ENCODE measurements at places on chromosomes 3 and 15.

DNA sequence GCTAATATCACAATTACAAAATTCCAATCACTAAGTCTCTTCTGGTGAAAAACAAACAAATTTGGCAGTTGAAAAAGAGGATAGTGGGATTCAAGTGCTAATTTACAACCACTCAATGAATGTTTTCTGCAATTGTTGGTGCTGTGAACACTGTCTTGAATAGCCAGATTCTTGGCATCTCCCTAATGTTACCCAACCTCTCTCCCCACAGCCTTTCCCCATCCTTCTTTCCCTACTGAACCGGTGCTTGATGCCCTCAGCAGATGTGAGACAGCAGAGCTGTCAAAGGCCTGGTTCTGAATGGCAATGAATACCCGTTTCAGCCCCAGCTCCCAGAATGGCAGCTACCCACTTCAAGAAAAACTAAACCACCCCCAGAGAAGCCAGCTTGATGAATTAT, 22.5 kb upstream of the BHLHE40 start:
- DNase-seq: no peak

DNA sequence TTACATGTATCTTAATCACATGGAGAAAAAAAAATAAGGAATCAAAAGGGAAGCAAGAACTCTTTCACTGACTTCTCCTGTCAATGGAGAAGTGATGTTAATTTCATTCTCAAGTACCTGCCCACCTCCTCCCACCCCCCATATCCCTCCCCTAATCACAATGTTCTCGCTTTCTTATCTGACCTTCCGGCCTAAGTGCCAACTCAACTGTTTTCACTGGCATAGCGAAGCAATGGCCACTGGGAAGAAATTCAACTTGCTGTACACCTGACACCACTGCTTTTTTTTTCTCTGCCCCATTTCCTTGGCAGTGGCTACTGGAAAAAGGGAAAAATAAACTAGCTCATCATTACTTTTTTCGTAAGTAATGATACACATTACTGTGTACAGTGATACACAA, 3.8 kb downstream of the SGO1 start:
- no peak for DNase-seq

DNA sequence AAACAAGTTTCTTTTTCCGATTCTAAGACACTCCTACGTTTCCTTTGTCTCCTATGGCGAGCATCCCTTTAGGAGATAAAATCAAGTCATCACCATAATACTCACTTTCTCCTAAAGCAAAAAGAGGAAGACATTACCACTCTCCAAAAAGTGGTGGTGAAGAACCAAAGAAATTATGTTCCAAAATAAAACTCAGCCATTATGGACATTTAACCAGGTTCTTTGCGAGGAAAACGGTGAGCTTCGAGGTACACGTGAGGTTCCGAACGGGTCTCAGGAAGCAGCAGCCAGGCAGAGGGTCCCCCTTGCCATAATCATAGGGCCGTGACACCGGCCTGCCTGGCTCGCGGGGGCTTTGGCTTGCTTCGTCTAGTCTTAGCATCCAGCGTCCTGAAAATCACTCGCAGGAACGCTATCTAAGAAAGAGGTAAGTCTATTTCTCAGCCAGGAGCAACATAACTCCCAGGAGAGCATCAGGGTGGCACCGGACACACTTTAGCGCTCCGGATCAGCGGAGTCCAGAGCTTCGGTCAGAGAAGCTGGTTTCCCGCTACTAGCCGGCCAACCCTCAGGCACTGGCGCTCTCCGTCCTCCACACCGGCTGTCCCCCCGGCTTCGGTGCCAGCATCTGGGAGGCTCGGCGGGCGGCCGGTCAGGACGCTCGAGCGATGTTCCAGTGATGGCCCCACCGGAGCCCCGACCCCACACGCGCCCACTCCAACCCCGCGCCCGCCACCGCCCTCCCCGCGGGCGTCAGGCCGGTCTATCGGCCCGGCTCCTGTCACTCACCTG, 581 bp downstream of the IP6K1 start:
- DNase-seq: no peak

DNA sequence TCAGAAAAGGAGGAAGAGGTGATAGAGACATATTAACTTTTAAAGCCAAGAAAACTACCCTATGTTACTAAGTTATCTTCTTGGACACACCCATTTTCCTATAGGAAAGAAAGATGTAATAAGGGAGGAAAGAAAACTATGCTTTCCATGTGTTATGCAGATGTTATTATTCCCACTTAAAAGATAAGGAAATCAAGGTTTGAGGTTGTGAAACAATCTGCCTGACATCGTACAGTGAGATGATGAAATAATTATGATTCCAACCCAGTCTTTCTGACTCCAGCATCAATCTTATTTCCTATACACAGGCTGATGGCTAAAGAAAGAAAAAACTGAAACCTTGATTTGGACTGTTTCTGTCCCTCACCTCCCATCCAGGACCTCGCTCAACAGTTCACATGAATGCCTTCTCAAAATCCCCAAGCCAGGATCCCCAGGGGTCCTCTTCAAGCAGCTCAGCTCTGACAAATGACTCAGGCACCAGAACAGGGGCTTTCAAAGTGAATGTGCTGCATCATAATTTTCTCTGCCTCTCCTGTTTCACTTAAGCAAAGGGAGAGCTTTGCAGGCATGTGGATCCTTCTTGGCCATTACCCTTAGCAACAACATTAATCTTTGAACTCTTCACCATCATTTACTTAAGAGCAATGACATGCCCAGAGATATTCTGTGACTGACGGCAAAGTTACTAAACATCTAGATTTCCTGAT, 12.4 kb upstream of the EID1 start:
- no peak for DNase-seq

- DNase-seq: no peak
These were observed 20.8 kb downstream of the FAM3D start for GRCh38 chr3:58645726-58646125.

DNA sequence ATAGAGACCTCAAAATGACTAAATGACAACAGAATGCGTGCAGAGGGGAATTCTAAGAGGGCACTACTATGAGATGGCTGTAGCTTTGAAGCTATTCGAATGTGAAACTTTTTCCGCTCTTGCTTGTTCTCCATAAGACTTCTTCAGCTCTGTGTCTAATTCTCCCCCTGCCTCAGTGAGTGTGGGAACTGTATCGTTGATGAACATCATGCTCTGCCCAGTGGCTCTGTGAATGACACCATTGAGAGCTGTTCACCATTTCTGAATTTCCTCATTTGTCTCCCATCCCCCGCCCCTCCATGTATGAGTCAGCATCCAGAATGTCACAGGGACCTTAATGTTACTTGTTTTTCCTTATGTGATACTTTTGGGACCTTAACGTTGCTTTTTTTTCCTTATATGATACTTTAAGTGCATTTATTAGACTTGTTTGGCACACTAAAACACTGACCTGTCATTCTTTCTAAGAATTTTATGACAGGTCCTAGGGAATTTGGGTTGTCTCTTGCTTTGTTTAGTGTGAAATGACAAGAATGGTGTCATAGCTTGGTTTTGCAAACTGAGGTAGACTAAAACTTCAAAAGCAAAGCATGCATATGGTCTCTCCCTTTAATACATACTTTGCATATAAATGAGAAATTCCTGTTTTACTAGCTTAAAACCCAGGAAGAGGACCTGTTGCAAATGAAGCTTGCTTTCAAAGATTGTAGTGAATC, 99.6 kb downstream of the FNDC3B start:
- DNase-seq: no peak

DNA sequence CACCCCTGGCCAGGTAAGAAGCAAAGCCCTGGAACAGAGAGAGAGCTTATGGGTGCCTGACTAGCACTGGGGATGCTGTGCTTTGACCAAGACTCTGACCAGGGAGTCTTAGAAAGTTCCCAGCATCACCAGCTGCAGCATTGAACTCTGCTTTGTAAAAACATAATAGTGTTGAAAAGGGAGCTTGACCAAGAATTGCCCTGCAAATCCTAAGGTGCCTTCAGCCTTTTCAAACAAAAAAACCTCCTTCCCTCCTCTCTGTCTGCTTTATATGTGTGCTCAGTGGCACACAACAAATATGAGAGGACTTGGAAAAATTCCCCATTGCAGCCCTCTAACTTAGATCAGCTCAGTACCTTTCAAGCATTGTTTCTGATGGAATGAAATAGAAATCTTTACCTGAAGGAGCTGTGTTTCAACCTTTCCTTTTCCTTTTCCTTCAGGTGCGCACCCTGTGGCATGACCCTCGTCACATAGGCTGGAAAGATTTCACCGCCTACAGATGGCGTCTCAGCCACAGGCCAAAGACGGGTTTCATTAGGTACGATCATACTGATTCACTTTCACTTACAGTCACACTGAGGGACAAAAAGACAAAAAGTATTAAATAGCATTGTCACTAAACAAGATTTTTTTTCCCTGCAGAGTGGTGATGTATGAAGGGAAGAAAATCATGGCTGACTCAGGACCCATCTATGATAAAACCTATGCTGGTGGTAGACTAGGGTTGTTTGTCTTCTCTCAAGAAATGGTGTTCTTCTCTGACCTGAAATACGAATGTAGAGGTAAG, 13.0 kb downstream of the THBS1 start:
- DNase-seq: no peak

GRCh38 chr3:179186426-179186825, 38.3 kb downstream of the PIK3CA start:
- DNase-seq: no peak

- no peak for DNase-seq
These were observed 4.7 kb downstream of the IP6K1 start for GRCh38 chr3:49781415-49782199.

GRCh38 chr3:105140899-105141367, 225.8 kb upstream of the ALCAM start:
- no peak for DNase-seq

GRCh38 chr3:141454906-141455602, 31.8 kb upstream of the RASA2 start:
- no peak for DNase-seq

GRCh38 chr3:43190670-43191069, 84.8 kb upstream of the POMGNT2 start:
- DNase-seq: no peak

- DNase-seq: no peak
These were observed 2.5 kb upstream of the LPP start for GRCh38 chr3:188151438-188151837.

- no peak for DNase-seq
These were observed 466.0 kb upstream of the THBS1 start for GRCh38 chr15:39114690-39115378.

DNA sequence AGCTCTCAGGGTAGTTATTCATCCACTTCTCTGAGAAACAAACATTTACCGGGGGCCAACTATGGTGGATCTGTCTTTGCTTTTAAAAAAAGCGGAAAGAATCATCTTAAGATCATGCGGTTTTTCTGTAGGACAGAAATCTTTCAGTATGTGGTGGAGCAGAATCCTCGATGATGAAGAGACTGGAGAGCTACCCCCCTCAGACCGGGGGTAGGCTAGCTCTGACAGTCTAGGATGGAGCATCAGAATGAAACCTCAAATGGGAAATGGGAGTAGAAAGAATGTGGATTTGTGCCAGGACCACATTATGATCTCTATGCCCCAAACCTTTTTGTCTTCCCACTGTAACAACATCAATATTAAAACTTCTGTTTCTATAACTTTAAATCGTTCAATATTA, 30.3 kb downstream of the TPRG1 start:
- DNase-seq: no peak

DNA sequence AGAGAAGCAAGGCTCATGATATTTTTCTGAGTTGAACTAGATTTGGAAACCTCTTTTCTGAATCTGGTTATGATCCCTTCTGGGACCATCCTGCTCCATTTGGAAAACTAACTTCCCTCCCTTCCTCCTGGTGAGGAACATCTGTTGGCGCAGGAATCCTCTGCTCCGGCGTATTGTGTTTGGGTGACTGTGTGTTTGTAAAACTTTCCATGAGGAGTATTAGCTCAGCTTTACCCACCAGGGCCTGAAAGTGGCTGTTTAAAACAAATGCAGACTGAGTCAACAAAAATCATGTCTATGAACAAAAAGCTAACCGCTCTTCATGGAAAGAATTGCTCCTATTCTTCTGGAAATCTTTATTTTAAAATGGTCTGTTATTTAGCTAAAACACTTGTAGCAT, 17.7 kb downstream of the STARD9 start:
- DNase-seq: no peak

- DNase-seq: no peak
These were observed 175.4 kb downstream of the MBNL1 start for GRCh38 chr3:152444029-152444641.

DNA sequence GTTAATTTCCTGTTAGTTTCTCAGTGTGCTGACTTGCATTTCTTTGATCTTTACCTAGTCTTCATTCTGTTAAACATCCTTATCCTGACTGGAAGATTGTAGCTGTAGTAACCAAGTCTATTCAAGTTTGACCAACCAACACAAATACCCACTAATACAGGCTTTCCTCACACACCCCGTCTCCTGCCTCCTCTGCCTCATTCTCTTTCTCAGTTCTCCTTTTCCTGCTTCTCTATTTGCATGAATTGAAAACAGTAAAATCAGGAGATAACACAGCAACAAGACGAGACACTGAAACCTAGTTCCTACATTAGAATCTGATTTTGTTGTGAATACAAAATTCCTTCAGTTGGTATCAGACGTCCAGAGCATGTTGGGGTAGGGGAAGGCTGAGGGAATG, 116.9 kb upstream of the ARPP21 start:
- no peak for DNase-seq

GRCh38 chr15:88705769-88706165, 67.0 kb downstream of the ISG20 start:
- DNase-seq: no peak

- DNase-seq: no peak
These were observed 35.8 kb upstream of the CMTM7 start for GRCh38 chr3:32355751-32356291.

DNA sequence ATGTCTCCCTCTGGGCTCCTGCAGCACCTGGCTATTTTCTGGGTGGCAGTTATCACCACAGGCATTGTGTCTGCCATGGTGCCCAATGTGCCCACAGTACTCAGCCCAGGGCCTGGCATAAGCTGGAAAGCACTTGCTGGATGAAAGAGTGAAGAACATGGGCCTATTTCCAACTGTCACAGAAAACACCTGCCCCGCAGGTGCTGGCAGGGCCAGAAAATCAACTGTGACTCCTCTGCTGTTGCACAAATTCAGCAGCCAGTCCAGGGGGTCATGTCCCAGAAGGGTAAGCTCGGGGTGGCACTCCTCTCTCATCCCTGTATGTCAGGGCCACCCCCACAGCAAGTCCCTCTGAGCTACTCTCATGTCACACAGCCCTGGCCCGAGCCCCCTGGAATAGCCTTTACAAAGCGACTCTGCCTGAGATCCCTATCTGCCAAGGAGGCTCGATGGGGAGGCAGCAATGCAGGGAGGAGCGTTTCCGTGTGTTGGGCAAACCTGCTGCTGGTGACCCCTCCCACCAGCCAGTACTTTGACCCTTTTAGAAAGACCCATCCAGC, 16.9 kb downstream of the ITIH3 start:
- DNase-seq: no peak

DNA sequence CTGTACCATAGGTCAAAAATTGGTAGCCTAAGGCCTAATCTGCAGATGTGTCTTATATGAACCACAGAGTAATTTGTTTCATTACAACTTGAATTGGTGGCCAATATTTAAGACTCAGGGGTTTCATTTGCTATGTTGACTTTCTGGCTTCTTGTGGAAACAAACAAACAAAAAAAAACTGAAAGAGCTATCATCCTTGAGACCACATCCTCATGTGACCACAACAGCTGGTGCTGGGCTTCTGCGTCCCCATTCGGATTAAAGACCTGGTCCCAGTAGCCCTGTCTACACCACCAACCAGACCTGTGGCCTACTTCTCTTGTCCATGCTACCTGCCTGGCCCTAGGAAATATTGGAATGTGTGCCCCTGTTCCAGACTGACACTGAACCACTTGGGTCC, 61.7 kb downstream of the STRIT1 start:
- DNase-seq: no peak

- no peak for DNase-seq
These were observed 63.7 kb upstream of the SENP5 start for GRCh38 chr3:196803891-196804468.
